ENCODE measurements at places on chromosomes 12 and 14.

GRCh38 chr14:69711477-69711876 lies 55.5 kb upstream of the SRSF5 start:
- no peak for DNase-seq

GRCh38 chr14:36818794-36819384 lies 157.2 kb downstream of the PAX9 start:
- DNase-seq: peak; percentile 25

DNA sequence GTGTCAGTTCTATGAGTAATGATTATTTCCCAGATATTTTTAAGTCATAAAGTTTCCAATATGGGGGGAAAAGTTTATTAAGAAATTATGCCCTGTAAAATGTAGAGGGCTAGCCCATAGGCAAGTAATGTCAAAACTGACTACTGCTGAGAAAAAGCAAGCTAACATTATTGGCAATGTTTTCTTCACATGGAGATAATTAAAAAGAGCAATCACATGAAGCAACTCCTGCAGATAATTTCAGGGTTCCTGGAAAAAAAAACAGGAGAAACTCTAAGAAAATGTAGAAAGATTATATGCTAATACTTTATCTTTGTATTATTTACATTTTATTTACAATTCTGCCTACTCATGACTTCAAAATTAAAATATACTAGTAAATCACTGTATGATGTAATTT lies 39.8 kb downstream of the PPP1R12A start:
- no peak for DNase-seq

DNA sequence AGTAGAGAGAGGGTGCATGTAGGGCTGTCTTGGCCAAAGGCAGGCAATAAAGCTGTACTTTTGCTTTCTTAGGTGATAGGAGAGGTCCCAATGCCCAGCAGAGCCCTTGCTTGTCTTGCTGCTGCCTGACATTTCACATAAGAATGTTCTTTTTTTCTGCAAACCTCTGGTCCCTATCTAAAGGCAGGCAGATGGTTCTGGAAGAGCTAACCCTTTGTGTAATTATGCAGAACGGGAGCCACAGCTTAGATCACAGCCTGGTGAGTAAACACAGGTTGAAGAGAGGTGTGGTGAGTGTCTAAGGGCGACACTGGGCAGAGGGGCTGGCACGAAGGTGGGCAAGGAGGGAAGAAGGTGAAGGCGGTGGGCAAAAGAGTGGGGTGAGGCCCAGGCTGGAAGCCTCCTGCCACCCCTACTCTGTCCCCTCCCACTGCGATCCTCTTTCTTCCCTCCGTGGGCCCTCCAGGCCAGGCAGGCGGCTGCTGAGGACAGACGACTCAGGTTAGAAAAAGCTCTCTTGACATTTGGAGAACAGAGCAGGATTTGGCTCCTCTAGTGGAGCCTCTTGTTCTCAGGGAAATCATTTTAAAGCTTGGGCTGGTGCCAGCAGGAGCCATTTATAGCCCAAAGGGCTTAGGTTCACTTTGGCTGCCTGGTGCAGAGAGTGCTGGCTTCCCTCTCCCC lies 42.8 kb downstream of the PRMT8 start:
- peak; percentile 8 for DNase-seq

- DNase-seq: no peak
These were observed 59.9 kb downstream of the TRAFD1 start for GRCh38 chr12:112185093-112185923.

GRCh38 chr14:32189811-32190210 lies 12.0 kb upstream of the RNU6-7 start:
- no peak for DNase-seq

GRCh38 chr12:68334132-68334531 lies 2.0 kb upstream of the MDM1 start:
- no peak for DNase-seq

- DNase-seq: no peak
These were observed 319.8 kb downstream of the ALG10 start for GRCh38 chr12:34342048-34342447.

- DNase-seq: no peak
These were observed 18.5 kb upstream of the P2RX7 start for GRCh38 chr12:121114019-121114639.

- no peak for DNase-seq
These were observed 631.8 kb downstream of the TMTC2 start for GRCh38 chr12:83318386-83319098.

DNA sequence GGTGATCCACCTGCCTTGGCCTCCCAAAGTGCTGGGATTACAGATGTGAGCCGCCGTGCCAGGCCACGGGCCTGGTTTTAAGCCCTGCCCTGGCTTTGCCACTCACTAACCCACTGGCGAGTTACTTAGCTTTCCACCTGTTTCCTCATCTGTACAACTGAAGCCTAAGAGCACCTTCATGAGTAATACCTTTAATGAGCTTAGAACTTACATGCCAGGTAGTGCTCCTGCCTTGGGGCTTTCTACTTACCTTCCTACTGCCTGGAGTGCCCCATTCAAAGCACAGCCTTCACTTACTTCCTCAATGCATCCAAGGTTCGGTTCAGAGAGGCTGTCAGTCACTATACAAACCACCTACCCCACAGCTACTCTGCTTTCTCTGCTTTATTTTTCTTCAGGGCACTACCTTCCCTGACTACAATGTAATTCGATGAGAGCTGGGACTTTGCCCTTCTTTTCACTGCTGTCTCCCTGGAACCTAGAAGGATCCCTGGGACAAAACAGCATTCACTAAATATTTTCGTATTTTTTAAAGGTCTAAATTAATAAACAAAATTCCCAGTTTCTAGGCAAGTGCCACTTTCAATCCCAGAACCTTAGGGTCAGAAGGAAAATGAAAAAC lies 13.8 kb downstream of the ZCCHC8 start:
- DNase-seq: no peak

DNA sequence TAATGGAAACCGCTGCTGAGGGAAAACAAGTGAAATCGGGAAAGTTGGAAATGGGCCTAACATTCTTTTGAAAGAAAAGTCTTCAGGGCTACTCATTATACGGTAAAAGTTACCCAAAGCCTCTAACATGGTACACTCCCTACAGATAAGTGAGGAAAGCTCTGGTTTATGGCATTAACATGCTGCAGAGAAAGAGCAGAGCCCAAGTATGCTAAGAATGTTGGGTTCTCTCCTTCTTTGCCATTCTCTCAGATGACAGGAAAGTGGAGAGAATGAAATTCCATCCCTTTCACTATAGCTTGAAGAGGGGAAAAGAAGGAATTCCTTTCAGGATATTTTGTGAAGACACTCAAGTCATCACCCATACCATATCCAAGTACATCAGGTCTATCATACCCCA lies 348.0 kb downstream of the SEC23A start:
- DNase-seq: peak; percentile 3

- peak; percentile 45 for DNase-seq
These were observed 291.1 kb downstream of the SYT1 start for GRCh38 chr12:79155683-79156082.

- peak; percentile 43 for DNase-seq
These were observed 2.4 kb upstream of the KRT8 start for GRCh38 chr12:52907092-52907810.

- DNase-seq: no peak
These were observed 754 bp downstream of the ATG14 start for GRCh38 chr14:55410876-55411275.

- DNase-seq: no peak
These were observed 31.1 kb downstream of the SPTLC2 start for GRCh38 chr14:77585385-77585784.

DNA sequence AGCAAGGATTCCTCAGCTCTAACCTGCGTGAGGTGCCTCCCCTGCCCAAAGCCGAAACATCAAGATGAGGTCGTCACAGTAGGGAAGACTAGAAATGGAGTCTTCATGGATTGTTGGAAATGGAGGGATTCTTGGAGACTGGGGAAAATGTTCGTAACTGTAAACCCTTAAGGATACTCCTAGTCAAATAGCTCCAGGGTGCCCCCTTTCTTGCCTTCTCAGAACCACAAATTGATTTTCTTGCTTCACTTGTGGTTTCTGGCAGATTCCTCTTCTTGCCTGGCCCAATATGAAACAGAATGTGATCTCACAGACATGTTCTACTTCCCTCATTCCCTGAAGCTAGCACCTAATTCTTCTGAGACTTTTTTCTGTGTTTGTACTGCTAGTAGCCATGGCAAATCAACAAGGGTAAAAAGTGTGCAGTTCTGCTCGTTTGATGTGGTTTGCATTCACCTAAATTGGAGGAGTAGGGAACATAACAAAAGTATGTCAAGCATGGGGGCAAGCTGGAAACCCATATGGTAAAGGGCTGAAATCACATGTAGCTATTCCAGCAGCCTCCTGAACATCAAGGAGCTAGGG lies 332.0 kb downstream of the PAWR start:
- DNase-seq: no peak

- DNase-seq: no peak
These were observed 27.1 kb upstream of the LUM start for GRCh38 chr12:91138337-91138920.

DNA sequence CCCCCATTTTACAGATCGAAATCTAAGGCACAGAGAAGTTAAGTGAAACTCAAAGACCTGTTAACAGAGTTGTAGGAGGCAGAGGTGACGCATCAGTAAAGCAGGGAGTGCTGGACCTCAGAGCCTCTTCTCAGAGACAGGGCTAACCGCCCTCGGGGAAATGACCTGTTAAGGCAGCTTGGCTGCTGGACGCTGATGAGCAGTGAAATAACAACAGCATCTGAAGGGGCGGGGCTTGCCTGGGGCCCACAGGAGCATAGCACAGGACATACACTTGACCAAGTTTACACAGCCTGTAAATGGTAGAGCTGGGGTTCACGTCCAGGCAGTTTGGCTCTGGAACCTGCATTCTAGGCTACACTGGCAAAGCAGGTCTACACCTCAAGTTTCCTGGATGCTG lies 39.3 kb downstream of the LRTM2 start:
- peak; percentile 10 for DNase-seq

DNA sequence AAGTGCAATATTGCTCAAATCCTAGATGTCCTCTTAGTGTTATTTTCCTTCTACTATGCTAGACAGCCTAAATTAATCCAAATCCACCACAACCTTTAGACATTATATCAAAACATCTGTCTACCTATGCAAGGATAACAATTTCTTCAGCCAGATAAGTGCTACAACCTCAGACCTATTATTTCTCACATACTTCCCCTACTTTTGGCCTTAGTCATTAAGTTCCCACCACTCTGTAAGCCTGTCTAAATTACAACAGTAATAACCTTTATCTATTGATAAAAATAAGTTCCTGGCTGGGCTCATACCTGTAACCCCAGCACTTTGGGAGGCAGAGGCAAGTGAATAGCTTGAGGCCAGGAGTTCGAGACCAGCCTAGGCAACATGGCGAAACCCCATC lies 74.0 kb downstream of the KIF21A start:
- no peak for DNase-seq

DNA sequence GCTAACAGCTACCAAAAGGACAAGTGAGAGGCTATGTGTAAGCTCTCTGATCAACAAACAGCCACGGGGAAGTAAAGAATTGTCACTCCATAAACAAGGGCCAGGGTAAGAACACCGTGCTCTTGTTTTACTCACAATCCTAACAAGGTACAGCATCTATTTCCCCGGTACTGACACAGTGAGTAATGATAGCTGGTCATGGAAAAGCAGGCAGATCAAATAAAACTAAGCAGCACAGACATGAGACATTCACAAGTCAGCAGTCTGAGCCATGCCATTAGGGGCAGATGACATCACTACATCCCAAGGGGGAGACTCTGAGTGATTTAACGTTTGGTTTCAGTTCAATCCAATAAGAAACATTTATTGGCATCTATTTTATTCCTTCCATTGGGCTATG lies 54.4 kb downstream of the ARL6IP4 start:
- no peak for DNase-seq

DNA sequence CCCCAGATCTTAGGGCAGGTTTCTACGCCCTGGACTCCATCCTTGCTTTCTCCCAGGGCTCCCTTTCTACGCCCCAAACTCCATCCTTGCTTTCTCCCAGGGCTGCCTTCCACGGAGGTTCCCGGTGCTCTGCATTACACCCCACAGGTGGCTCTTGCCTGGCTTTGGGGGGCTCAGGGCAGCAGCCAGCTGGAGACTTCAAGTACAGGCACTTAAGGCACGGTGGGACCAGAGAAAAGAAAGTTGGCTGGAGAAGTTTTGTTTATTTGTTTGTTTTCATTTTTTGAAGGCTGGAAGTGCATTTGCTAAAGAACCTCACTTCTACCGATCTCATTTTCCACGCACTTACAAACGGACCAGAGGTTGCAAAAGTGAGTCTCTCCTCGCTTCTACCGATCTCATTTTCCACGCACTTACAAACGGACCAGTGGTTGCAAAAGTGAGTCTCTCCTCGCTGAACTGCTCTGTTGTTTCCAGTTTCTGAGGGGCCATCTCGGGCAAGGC lies 103.8 kb upstream of the MED13L start:
- no peak for DNase-seq

- DNase-seq: peak; percentile 91
These were observed 89.9 kb upstream of the DCN start for GRCh38 chr12:91272461-91273063.

DNA sequence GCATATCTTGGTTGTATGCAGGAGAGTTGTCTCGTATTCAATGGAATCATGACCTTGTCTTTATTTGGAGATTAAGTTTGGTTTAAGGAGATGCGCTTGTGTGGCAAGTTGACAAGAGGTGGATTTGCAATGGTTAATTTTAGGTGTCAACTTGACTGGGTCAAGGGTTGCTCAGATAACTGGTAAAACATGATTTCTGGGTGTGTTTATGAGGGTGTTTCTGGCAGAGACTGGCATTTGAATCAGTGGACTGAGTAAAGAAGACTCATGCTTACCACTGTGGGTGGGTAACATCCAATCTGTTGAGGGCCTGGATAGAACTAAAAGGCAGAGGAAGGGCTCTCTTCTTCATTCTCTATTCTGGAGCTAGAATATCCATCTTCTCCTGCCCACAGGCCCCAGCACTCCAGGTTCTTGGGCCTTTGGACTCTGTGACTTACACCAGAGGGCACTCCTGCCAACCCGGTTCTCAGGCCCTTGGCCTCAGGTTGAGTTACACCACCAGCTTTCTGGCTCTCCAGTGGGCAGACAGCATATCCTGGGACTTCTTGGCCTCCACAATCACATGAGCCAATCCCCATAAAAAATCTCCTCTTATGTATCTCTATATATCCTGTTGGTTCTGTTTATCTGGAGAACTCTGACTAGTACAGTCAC lies 141.5 kb upstream of the ARID2 start:
- DNase-seq: peak; percentile 7

GRCh38 chr14:77375973-77376770 lies 722 bp downstream of the TMED8 start:
- peak; percentile 25 for DNase-seq
